ENCODE measurements at places on chromosomes 5 and 9.
A peak's percentile ranks its signal among the peaks of the same experiment; 100 is the strongest.

- peaks cover 15% of the 10 kb centered on the region for H3K27me3 ChIP-seq
- no peaks in the 10 kb centered on the region for H3K36me3 ChIP-seq
- H3K27ac ChIP-seq: no peak overlapping the region
- no peak for DNase-seq
- no peak overlapping the region for H3K4me3 ChIP-seq
- H3K4me1 ChIP-seq: no peaks in the 10 kb centered on the region
Observed at GRCh38 chr5:119626086-119626485, 3.3 kb upstream of the FAM170A start.

DNA sequence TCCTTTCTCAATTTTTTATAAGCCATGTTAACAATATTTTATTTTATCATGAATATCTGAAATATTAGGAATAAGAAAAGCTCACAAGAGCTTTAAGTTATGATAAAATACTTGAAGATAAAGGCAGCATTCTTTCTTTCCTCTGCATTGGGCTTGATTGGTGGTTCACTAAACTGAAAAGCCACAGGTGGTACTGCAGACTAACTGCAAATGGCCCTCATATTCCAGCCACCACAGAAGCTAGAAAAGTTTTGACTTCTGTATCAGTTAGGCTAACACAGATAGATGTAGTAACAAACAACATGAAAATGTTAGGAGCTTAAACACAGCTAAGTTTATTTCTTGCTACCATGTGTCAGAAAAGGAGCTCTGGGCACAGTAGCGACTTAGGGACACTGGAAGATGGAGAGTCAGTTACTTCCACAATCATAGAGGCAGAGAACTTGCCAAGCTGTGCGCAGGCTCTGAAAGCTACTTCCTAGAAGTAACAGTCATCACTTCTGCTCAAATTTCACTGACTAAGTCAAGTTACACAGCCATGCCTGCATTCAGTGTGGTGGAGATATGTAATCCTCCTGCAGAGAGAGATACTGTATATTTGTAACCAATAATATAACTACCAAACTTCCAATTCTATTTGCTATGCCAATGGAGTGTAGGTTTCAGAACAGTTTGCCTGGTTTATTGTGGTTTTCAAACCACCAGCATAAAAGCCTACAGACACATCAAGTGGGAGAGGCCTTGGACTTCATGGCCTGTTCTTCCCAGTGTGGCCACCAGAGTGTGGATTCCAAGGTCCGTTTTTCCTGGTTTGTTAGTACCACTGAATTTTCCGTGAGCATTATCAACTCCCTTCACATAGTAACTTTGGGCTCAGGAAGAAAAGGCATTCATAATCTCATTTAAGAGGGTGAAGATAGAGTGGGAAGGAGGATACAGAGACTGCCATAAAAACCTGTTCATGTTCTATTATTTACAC, 268.3 kb downstream of the PJA2 start:
- DNase-seq: no peak
- H3K4me1 ChIP-seq: peaks cover 8% of the 10 kb centered on the region
- H3K4me3 ChIP-seq: no peak overlapping the region
- H3K36me3 ChIP-seq: no peaks in the 10 kb centered on the region

DNA sequence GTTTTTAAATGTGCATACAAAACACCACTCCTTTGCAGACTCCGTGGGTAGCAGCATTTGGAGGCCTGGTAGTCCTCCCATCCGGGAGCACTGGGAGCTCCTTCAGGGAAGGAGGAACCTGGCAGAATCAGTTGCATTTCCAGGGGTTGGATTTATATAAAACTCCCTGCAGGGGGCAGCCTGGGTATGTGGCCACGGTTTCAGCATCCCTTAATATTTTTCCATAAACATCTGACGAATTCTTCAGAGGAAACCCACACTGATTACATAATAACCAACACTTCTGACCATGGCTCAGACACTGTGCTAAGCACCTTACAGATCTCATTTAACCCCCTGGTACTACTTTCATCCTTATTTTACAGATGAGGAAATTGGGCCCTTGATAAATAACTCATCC, 6.1 kb upstream of the AFAP1L1 start:
- H3K36me3 ChIP-seq: peaks cover 12% of the 10 kb centered on the region
- no peak for DNase-seq
- peaks cover 25% of the 10 kb centered on the region for H3K27me3 ChIP-seq
- H3K4me3 ChIP-seq: no peak overlapping the region
- H3K4me1 ChIP-seq: peaks cover 6% of the 10 kb centered on the region

DNA sequence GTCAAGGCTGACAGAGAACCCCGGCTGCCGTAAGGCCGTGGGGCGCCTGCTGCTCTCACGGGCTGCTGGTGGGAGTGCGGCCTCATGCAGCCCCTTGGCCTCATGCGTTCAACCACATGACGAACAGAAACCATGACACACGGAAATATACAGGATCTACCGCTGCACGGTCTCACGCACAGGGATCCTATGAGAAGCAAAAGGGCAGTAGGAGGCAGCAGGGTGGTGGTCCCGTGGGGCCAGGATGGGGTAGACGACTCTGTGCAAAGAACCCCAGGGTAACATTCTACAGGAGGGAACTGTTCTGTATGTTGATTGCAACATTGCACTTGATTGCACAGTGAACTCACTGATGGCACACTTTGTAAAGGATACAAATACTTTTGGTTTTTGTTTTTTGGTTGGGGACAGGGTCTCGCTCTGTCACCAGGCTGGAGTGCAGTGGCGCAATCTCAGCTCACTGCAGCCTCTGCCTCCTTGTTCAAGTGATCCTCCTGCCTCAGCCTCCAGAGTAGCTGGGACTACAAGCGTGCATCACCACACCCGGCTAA, 51.6 kb downstream of the NACC2 start:
- H3K27ac ChIP-seq: no peak overlapping the region
- no peak overlapping the region for H3K4me3 ChIP-seq

GRCh38 chr5:147617191-147617606, 107.3 kb upstream of the DPYSL3 start:
- no peaks in the 10 kb centered on the region for H3K27me3 ChIP-seq
- DNase-seq: no peak
- H3K36me3 ChIP-seq: no peaks in the 10 kb centered on the region

- H3K27me3 ChIP-seq: no peaks in the 10 kb centered on the region
- H3K4me1 ChIP-seq: peaks cover 10% of the 10 kb centered on the region
- no peak overlapping the region for H3K27ac ChIP-seq
- no peak overlapping the region for H3K4me3 ChIP-seq
Observed at GRCh38 chr5:5752844-5753243, 330.4 kb downstream of the ICE1 start.

- peaks cover 44% of the 10 kb centered on the region for H3K27me3 ChIP-seq
- H3K4me3 ChIP-seq: no peak overlapping the region
- H3K36me3 ChIP-seq: peaks cover 2% of the 10 kb centered on the region
- no peak for DNase-seq
- no peaks in the 10 kb centered on the region for H3K4me1 ChIP-seq
- no peak overlapping the region for H3K27ac ChIP-seq
Observed at GRCh38 chr9:97735070-97735600, 38.0 kb upstream of the XPA start.

DNA sequence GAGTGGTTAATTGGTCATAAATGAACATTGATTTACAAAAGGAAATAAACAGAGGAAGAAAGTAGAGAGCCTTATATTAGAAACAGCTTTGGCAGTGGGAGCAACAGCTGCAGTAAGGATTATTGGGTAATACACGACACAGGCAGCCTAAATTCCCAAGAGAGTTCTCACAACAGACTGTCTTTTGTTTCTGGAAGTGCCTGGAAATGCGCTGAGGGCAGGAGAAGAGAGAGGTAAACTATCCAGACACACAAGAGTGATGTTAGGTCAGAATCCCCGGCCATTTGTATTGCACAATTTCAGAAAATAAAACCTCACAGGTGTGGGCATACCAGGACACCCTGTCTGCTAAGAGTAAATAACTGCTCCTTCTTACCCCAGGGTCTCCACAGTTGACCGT, 450.4 kb upstream of the CTNND2 start:
- no peaks in the 10 kb centered on the region for H3K36me3 ChIP-seq
- DNase-seq: no peak
- H3K4me1 ChIP-seq: no peaks in the 10 kb centered on the region
- no peaks in the 10 kb centered on the region for H3K27me3 ChIP-seq
- no peak overlapping the region for H3K27ac ChIP-seq

DNA sequence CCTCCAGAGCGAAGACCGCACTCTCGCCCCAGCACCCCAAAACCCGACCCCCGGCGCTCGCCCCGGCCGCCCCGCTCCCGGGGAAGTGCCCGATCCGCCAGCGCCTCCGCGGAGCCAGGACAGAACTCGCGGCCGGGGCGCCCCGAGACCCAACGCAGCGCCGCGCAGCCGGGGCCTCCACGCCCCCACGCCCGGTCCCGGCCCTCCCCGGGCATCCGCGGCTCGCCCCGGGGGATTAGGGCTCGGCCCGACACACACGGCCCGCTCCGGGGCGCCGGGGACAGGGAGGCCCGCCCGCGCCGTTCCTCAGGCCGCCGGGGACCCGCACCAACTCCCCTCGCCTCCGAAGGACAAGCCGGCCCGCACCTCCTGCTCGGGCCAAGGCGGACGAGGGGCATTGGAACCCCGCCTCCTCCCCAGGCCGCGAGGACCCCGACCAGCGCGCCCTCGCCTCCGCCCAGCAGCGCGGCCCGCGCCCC, 544 bp downstream of the FNBP1 start:
- H3K4me1 ChIP-seq: peaks cover 60% of the 10 kb centered on the region
- H3K4me3 ChIP-seq: peak overlapping the region; percentile 98
- H3K27ac ChIP-seq: peak overlapping the region; percentile 100
- no peaks in the 10 kb centered on the region for H3K27me3 ChIP-seq
- peaks cover 39% of the 10 kb centered on the region for H3K36me3 ChIP-seq

DNA sequence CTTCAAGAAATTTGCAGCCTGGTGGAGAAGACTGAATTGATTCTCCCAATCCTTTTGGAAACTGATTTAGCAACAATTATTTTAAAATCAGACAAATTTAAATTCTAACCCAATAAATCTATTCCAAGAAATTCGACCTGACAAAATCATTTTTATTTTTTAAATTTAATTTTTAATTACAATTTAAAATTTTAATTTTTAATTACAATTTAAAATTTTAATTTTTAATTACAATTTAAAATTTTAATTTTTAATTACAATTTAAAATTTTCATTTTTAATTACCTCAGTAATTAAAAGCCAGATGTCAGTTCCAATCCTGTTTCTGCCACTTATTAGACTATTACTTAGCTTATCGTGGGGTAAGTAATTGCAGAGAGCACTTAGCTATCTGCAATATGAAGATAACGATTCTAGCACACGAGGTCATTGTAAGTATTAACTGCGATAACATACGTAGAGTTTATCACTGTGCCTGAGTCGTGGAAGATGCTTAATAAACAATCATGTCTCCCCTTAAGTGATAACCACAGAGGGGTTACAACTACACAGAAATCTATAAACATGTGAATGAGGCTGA, 346.4 kb upstream of the SLC24A2 start:
- H3K4me1 ChIP-seq: no peaks in the 10 kb centered on the region
- no peaks in the 10 kb centered on the region for H3K36me3 ChIP-seq
- H3K27me3 ChIP-seq: no peaks in the 10 kb centered on the region

DNA sequence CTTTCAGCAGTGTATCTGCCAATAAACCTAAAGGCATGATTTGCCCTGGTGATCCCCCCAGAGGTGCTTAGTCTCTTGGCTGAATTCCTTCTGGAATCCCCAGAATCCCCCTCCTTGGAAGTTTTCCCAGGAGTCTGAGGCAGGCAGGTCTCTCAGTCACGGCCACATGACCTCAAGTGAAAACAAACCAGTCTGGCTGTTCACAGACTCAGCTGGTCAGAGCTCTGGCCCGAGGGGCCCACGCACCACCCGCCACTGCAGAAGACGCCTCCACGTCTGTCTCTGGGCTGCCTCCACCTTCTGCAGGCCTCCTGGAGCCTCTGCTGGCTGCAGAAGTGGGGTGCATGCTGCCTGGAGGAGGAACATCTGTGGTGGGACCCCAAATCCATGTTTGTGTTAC, 52.5 kb downstream of the HRH2 start:
- peaks cover 30% of the 10 kb centered on the region for H3K27me3 ChIP-seq
- no peak for DNase-seq
- no peak overlapping the region for H3K27ac ChIP-seq
- no peak overlapping the region for H3K4me3 ChIP-seq
- H3K4me1 ChIP-seq: no peaks in the 10 kb centered on the region

DNA sequence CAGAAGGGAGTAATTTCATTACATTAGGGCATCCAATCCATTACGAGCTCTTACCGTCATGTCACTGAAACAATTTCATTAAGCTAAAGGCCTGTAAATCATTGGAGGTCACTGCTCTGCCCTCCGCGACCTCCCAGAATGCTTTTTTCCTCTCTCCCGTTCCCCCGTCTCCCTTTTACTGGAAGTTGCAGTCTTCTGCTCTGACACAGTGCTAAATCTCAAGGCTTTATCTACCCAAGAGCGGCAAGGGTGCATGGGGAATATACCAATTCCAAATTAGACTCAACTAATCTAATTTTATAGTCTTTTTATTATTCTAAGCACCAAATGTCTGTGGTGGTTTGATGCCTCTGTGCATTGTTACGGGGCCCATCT, 265.7 kb upstream of the PANK3 start:
- H3K27me3 ChIP-seq: peaks cover 12% of the 10 kb centered on the region
- H3K4me1 ChIP-seq: no peaks in the 10 kb centered on the region
- DNase-seq: no peak

- no peaks in the 10 kb centered on the region for H3K27me3 ChIP-seq
- no peaks in the 10 kb centered on the region for H3K36me3 ChIP-seq
- DNase-seq: no peak
- no peak overlapping the region for H3K4me3 ChIP-seq
Observed at GRCh38 chr5:169094586-169095409, 206.1 kb downstream of the SLIT3 start.

DNA sequence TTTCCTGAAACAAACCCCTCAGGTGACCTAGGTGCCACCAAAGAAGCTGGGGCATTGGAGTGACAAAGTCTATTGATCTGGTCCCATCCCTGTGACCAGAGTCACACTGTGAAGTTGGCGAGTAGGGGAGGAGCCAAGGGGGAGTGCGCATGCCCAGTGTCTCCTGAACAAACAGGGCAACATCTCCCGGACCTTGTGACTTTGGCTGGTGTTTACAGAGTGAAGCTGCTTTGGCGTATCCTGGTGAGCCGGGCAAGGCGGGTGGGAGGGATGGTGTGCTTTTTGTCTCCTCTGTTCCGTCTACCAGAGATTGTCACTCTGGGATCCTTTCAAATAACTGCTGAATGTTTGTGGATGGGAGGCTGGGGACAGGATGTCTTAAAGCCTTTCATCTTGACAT, 204.5 kb downstream of the HSPA4 start:
- H3K36me3 ChIP-seq: no peaks in the 10 kb centered on the region
- no peaks in the 10 kb centered on the region for H3K27me3 ChIP-seq
- DNase-seq: no peak
- no peak overlapping the region for H3K4me3 ChIP-seq
- H3K4me1 ChIP-seq: no peaks in the 10 kb centered on the region

- H3K4me3 ChIP-seq: no peak overlapping the region
- H3K27ac ChIP-seq: no peak overlapping the region
- peaks cover 41% of the 10 kb centered on the region for H3K36me3 ChIP-seq
Observed at GRCh38 chr9:70340572-70340971, 73.9 kb downstream of the KLF9 start.

GRCh38 chr9:77833561-77834429, 185.7 kb upstream of the GNA14 start:
- no peak overlapping the region for H3K4me3 ChIP-seq
- no peak overlapping the region for H3K27ac ChIP-seq
- no peaks in the 10 kb centered on the region for H3K4me1 ChIP-seq

All from stimulated activated naive B cell treated with anti-CD40 and anti-IgM and Interleukin-4, amounts not matched to agents 10 μg/mL and 1 μg/mL and 100 μg/mL, for 72 hours (primary cell).